ENCODE measurements at places on chromosomes 12 and 14.

- no peak for DNase-seq
Observed at GRCh38 chr14:69997849-69998248, 118.6 kb downstream of the SMOC1 start.

GRCh38 chr12:131831635-131832041 is 3.4 kb downstream of the MMP17 start:
- DNase-seq, result no peak

DNA sequence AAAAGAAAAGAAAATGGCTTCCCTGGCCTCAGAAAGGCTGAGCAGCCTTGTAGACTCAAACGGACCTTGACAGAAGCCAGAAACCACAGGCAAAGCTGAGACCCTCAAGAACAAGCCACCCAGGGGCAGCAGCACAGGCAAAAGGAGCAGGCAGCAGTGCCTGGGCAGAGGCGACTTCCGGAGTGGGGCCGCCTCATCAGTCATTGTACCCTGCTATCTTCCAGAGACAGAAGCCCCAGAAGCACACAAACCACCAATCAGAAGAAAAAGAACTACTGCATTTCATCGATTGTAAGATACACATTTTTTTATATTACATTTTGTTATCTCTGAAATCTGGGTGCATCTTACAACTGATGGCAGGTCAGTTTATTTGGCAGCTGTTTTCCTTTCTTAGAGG is 58.2 kb upstream of the ZFP36L1 start:
- DNase-seq, result no peak

DNA sequence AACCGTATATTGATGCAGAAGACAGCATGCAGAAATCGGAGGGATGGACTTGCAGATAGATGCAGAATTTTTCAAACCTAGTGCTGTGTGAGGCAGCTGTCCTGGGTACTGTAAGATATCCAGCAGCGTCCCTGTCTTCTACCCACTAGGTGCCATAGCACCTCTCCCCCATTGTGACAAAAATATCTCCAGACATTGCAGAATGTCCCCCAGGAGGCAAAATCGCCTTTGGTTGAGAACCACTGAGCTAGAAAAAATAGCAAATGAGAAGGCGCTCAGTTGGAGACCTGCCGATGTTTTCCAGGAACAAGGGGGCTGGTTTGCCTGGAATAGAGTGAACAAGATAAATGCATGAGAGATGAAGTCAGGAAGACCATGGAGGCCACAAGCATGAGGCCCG is 67.9 kb upstream of the TMEM132D start:
- DNase-seq, result no peak

GRCh38 chr12:5068619-5069018 is 24.9 kb downstream of the KCNA5 start:
- DNase-seq, result no peak

DNA sequence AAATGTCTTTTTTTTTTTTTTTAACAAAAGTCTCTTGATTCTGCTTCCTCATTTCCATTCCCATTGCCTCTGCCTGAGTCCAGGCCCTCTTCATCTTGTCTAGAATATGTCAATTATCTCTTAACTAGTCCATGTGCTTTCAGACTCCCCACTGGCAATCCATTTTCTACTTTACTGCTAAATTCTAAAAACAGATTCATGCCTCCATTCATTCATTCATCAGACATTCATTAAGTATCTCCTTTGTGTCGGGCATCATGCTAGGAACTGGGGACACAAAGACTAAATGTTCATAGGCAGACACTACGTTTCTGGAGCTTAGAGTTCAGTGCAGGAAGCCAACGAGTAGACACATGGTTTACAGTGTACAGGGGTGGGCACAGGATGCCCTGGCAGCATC is 9.6 kb upstream of the NEDD1 start:
- DNase-seq, result no peak

GRCh38 chr12:131933387-131933786 is 4.3 kb downstream of the PUS1 start:
- no peak for DNase-seq

DNA sequence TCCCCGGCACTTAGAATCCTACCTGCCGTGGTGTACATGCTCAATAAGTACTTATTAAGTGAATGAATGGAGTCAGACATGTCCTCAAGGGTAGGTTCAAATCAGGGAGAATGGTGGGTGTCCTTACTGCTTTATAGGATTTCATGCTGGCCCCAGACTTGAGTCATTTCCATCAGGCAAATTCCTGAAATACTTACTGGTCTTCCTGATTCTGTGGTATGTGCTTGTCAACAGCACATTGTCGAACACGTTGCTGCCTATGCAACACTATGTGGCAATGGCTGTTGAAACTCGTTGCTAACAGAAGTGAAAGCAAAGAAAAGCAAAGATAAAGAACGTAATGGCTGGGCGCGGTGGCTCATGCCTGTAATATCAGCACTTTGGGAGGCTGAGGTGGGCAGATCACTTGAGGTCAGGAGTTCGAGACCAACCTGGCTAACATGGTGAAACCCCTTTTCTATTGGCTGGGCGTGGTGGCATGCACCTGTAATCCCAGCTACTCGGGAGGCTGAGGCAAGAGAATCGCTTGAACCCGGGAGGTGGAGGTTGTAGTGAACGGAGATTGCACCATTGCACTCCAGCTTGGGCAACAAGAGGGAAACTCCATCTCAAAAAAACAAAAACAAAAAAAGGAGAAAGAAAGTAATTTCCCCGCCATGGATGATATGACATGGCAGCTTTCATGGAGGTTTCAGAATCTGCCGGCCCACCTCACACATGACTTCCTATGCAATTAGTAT is 214.9 kb downstream of the ZFP36L1 start:
- DNase-seq, result no peak

DNA sequence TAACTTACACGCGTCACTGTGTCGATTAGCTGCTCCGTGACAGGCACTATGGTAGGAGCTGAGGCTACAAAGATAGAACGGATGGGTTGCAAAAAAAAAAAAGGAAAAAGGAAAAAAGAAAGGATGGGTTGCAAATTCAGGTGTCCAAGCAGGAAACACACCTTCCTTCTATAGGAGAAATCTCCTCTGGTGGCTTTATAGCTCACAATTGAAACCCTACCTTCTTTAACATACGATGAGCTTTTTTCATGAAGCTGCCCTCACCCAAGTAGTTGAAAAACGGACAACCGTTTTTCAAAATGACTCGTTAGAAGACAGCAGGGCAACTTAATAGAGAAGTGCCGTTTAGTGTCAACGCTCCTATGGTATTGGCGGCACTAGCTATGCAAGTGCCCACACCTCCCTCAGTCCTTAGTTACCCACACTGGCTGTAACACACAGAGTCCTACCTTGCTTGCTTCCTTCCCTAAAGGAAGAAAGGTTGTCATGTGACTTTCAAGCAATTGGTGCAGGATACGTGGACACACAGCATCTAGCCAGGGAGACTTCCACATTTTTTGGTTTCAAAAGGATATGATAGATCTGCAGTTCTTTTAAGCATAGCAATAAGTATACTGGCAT is 682 bp upstream of the TRIP11 start:
- no peak for DNase-seq

DNA sequence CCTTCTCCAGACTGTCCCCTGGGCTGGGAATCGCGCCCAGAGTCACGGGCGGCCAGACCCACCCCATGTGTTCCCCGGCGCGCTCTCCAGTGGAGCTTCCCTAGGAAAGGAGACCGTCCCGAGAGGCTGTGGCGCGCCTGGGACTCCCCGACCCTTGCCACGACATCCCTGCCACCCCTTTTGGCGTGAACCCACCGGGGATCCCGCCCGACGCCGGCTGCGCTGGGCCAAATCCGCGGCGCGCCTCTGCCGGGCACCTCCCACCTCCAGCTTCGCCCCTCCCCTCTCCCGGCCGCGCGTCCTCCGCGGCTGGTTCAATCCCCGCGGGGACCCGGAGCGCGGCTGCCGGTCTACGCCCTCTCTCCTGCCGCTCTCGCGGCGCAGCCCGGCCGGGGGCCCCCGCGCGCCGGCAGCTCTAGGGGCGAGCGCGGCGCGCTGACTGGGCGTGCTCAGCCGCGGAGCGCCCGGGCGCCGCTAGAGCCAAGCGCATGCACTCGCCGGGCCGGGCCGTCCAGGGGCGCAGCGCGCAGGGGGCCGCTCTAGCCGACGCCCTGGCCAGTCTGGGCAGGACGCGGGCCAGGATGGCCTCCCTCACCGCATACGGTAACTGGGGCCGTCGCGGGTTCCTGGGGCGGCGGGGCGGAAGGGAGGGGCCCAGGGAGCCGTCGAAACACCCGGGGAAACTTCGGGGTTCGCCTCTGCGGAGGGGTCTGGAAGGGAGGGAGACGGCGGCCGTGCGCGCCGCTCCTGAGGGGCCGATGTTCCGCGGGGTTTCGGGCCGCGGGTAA is 77.4 kb upstream of the ANO4 start:
- no peak for DNase-seq

GRCh38 chr12:112938751-112939150 is 477 bp downstream of the OAS3 start:
- no peak for DNase-seq

DNA sequence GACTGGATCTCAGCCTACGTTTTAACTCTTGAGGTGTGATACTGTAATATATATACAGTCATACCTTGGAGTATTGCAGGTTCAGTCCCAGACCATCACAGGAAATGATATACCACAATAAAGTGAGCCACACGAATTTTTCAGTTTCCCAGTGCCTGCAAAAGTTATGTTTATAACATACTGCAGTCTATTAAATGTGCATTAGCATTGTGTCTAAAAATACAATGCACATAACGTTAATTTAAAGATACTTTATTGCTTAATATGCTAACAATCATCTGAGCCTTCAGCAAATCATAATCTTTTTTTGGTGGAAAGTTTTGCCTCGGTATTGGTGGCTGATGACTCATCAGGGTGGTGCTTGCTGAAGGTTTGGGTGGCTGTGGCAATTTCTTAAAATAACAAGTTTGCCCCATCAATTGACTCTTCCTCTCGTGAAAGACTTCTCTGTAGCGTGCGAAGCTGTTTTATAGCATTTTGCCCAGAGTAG is 18.9 kb downstream of the PYROXD1 start:
- DNase-seq, result peak; percentile 11

- DNase-seq, result no peak
Observed at GRCh38 chr14:51119411-51120051, 24.6 kb upstream of the TRIM9 start.

- no peak for DNase-seq
Observed at GRCh38 chr14:43896044-43896443, 611.0 kb downstream of the FSCB start.

DNA sequence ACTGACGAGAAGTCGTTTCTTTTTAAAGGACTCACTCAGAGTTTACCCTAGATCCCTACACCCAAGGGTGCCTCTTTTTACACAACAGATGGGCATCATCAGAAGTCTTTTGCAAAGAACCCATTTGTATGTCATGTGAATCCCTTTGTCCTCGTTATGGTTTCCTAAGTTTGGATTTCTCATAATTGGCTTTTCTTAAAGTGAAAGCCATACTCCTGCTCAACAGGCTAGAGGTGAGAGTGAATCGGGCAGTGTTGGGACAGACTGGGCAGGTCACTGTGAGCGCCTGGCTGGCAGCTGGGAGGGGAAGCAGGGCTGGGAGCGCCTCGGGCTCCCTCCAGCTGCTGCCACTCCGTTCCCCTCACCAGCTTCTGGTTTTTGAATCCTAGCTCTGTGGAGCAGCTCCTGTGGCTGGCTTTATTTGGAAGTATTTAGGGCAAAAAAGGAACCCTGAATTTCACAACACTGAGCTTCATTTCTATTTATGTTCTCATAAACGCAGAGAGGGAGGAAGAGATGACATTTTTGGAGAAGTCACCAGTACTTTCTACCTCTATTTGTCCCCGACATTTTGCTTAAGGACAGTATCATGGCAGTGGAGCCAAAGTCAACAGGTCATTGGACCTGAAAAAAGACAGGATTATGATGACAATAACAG is 63.8 kb upstream of the ACTN1 start:
- DNase-seq, result no peak

DNA sequence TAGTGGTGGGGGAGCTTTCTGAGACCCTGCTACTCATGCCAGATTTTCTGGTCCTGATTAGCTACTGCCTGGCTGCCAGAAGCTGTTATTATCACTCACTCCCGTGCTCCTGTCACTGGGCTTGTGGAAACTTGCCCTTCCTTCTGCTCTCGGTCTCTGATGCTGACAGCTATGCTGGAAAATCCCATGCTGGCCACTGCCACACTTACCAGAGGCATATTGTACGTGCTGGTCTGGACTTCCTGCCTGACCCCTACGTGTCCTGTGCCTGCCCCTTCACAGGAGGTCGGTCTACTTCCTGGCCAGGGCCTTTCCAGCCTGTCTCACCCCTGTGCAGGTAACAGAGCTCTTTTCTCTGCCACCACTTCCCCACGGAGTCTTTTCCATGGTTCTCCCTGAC is 149.4 kb upstream of the PLEKHG7 start:
- DNase-seq, result no peak

- no peak for DNase-seq
Observed at GRCh38 chr12:16021676-16022075, 110.5 kb downstream of the DERA start.

DNA sequence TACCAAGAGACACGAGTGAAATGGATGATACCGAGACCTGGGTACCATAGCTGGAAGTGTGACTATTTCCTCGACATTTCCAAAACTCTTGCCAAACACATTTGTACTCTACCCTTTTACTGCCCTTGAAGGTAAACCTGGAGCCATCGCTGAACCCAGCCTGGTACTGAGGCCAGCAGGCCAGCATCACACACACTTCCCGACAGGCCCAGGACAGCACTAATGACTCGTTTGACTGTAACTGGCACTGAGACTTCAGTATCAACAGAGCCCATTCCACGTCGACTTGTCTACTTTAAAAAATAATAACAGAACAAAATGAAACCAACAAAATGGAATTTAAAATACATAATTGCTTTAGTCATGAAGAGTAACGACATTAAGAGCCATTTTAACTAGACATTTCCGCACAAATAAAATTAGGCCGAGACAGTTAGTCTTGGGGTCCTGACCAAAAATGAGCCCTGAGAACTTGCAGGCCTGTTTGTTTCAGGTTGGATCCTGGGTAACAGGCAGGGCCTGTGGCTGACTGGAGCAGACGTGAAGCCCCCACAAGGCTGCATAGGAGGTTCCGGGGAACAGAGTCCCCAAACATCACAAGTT is 94.3 kb downstream of the RIMBP2 start:
- no peak for DNase-seq

DNA sequence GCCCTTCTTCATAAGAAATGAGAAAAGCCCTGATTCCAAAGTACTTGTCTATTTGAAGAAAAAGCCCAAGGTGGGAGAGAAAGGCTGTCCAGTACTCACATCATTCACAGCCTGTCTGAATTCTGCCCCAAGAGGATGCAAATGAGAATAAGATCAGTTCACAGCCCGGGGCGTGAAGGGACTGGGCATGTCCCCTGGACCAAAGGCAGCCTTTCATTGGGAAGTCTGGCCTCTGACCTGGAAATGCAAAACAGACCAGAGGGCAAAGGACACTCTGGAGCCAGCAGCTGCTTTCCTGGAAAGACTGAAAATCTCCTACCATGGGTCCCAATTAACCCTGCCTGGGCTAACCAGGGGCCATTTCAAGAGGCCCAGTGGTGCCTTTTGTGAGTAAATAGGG is 191.2 kb upstream of the PELI2 start:
- DNase-seq, result no peak
